Nephron progenitor cell (in vitro differentiated cells): ENCODE measurements at places on chromosomes 4 and X.

DNA sequence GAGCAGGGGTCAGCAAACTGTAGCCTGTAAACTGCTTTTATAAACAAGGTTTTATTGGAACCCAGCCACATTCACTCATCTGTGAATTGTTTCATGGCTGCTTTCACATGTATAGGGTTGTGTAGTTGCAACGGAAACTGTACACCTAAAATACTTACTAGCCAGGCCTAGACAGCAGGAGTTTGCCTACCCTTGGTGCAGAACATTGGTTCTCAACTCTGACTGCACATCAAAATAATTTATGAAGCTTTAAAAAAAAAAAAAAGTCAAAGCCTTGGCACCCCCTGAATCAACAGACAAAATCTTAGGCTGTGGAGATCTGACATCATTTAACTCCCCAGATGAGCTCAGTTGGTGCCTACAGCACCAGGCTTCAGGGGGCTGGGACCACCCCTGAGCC lies 27.8 kb downstream of the ADGRA3 start:
- no peak for DNase-seq

- no peak for DNase-seq
These were observed 185.0 kb upstream of the GLRA2 start for GRCh38 chrX:14344172-14344940.

- DNase-seq: no peak
These were observed 32.4 kb upstream of the TMEM131L start for GRCh38 chr4:153433754-153434105.

GRCh38 chrX:68851082-68851481 lies 22.3 kb downstream of the EFNB1 start:
- DNase-seq: no peak

DNA sequence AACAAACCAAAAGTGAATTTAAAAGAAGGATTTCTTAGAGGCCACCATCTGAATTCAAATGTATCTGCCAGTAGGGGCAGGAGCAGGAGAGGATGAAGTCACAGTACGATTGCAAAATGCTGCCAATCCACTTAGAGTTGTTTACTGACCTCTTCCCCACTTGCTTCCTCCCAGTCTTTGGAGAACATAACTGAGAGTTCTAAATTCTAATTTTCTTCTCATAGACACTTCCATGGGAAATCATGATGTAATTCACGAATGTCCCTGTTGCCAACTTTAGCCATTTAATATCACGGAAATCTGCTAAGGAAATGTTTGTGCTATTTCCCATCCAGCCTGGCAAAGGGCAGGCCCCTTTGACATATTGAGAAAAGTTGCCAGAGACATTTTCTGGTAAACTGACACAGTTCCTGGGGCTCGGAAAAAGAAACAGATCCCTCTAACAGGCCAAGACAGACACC lies 33.6 kb upstream of the NOCT start:
- no peak for DNase-seq

GRCh38 chr4:4488405-4489404 lies 53.1 kb downstream of the STX18 start:
- peak; percentile 75 for DNase-seq

- DNase-seq: no peak
These were observed 267.0 kb upstream of the KLF3 start for GRCh38 chr4:38396845-38397547.

- no peak for DNase-seq
These were observed 170.7 kb downstream of the PTTG2 start for GRCh38 chr4:38130884-38131283.

DNA sequence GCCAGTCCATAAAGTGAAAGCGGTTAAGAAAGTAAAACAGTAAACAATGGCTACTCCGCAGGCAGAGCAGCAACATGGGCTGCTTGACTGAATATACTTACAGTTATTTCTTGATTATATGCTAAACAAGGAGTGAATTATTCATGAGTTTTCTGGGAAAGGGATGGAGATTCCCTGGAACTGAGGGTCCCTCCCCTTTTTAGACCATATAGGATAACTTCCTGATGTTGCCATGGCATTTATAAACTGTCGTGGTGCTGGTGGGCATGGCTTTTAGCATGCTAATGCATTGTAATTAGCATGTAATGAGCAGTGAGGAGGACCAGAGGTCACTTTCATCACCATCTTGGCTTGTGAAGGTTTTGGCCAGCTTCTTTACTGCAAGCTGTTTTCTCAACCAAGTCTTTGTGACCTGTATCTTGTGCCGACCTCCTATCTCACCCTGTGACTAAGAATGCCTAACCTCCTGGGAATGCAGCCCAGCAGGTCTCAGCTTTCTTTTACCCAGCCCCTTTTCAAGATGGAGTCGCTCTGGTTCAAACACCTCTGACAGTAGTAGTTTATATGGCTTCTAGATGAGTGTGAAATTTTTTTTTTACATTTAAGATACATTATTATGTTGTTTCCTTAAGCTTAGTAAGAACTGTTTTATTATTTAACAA lies 514.8 kb upstream of the TENM3 start:
- no peak for DNase-seq

DNA sequence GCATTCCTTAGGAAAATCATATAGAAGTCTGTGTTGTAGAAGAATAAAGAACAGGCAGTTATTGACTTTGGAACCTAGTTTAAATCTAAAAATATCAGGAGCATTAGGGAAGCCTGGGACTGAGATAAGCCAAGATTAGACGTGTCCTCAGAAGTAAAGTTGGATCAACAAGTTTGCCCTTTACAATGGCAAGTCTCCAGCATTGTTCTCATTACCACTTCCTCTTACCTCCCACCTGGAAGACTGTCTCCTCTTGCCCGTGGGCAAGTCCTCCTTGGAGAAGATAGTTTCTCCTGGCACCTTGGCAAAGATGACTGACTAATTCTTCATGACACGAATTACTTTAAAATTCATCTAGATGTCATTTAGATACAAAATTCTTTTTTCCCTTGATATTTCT lies 37.8 kb downstream of the CNKSR2 start:
- DNase-seq: no peak

- DNase-seq: no peak
These were observed 41.5 kb downstream of the REELD1 start for GRCh38 chr4:146255874-146256273.

- DNase-seq: no peak
These were observed 87.6 kb downstream of the CRMP1 start for GRCh38 chr4:5805270-5805669.

DNA sequence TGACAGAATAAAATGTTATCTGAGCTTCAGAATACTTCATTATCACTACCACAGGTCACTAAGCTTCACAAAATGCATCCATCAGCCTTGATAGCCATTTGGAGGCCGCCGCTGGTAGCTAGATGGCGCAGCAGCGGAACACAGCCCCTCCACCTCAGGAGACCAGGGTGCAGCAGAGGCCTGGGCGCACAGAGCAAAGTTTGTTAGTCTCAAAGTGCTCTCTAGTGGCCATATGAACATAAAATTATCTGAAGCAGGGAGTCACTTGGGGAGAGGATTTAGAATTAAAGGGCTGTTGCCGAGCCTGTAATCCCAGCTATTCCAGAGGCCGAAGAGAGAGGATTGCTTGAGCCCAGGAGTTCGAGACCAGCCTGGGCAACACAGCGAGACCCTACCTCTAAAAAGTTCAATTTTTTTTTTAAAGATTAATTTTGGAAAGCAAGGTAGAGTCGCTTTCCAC lies 8.1 kb upstream of the DCTD start:
- peak; percentile 44 for DNase-seq

DNA sequence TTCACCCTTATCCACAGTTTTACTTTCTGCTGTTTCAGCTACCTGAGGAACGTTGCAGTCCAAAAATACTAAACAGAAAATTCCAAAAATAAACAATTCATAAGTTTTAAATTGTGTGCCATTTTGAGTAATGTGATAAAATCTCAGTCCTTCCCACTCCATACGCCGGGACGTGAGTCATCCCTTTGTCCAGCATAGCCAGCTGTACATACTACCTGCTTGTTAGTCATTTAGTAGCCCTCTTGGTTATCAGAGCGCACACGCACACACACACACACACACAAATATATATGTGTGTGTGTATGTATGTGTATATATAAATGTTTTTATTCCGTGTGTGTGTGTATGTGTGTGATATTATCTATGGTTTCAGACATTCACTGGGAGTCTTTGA lies 4.8 kb upstream of the CCSER1 start:
- DNase-seq: no peak

DNA sequence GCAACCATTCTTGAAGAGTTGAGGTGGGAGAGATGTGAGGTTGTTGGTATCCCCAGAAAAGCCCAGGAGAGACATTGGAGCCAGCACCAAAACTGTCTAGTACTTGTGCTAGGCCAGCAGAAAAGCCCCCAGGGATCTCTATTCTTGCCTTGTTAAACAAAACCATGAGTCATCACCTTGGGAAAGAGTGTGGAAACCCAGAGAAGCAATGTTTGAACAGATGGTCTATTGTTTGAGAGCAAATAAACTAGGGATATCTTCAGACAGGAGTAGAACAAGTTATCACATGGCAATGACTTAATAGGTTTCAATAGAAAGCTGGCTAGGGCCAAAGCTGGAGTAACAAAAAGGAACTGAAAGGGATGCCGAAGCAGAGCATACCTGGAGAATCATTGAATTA lies 195.7 kb upstream of the CASK start:
- DNase-seq: no peak

GRCh38 chrX:132270699-132271098 lies 51.5 kb upstream of the RAP2C start:
- no peak for DNase-seq

DNA sequence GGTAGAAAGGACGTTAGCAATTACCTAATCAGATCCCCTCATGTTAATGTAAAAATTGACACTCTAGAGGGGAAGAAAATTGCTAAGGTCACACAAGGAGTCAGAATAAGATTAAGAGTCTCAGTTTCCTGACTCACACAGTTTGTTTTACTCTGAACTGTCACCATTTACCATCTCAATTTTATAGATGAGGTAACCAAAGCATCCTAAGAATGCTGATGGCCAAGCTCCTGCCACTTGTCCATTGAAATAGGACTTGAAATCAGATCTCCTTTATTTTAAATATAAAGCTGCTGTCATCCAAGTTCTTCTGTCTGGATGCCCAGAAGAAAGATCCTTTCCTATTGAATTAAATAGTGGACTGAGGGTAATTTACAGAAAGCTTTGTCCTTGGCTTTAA lies 114.8 kb upstream of the VAMP7 start:
- no peak for DNase-seq

DNA sequence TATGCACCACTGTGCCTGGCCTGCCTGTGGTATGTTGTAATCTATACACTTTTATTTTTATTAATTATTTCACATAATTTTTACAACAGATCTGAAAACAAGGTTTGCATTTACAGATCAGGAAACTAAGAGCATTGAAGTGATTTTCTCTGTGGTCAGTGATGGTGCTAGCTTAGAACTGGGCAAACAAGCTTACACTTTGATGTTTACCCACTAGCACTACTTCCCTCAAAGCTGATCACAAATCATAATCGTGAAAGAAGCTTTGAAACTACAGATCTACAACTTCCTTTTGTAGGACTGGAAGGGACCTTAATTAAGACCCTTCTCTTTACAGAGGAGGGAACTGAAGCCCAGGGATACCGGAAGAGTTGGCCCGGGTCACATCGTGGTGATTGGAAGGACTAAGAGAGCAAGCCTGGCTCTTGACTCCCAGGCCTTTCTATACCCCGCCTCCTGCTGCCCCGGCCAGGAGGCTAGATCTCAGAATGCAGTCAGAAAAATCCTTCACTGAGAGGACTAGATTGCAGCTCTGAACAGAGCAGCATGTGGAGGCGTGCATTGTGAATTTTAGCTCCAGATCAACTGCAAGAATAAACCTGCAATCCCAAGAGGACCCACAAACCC lies 93.7 kb upstream of the ZNF827 start:
- DNase-seq: no peak
